A549 treated with RU486 at 1 μM for 4 hours (cell line): ENCODE measurements at places on chromosomes 3 and 15. TPM values are rescaled to one million over a fixed set of nuclear protein-coding genes. Genes with fewer than 3 reads are reported as not detected.

Gene COL6A6
- total RNA-seq, result not detected in 5 replicates

Gene FBXL22
- total RNA-seq, result 0.14 to 0.31 TPM (median 0.19 TPM) in 5 replicates

Gene KLHL6
- not detected in 5 replicates for total RNA-seq

Gene ONECUT1
- 0.11 to 0.31 TPM (median 0.18 TPM) in 5 replicates for total RNA-seq

Gene GUCA1C
- total RNA-seq, result not detected in 5 replicates

Gene ERICH6
- total RNA-seq, result 0.05 TPM in 1 of 5 replicates, not detected in the others

Gene CFAP20DC
- total RNA-seq, result 1.8 to 3.4 TPM (median 2.3 TPM) in 5 replicates

Gene ISG20
- 33.2 to 45.0 TPM (median 38.8 TPM) in 5 replicates for total RNA-seq

Gene CNTN4
- total RNA-seq, result not detected in 5 replicates

Gene RPS27L
- 395 to 420 TPM (median 407 TPM) in 5 replicates for total RNA-seq

Gene SPTBN5
- 0.08 to 0.32 TPM (median 0.22 TPM) in 5 replicates for total RNA-seq

Gene GOLGA6D
- total RNA-seq, result 0.07 to 0.12 TPM in 2 of 5 replicates, not detected in the others

Gene LYZL4
- not detected in 5 replicates for total RNA-seq

Gene GHRL
- not detected in 5 replicates for total RNA-seq

Gene RETNLB
- total RNA-seq, result not detected in 5 replicates

Gene CCR2
- total RNA-seq, result not detected in 5 replicates

Gene CHRFAM7A
- total RNA-seq, result 5.2 to 7.5 TPM (median 6.2 TPM) in 5 replicates

Gene C3orf85
- not detected in 5 replicates for total RNA-seq

Gene EPHB3
- total RNA-seq, result 0.23 to 0.51 TPM (median 0.35 TPM) in 5 replicates

Gene ATRIP
- total RNA-seq, result 7.2 to 9.3 TPM (median 8.8 TPM) in 5 replicates

Gene KIF7
- 3.1 to 5.7 TPM (median 3.9 TPM) in 5 replicates for total RNA-seq

Gene GNAT1
- not detected in 5 replicates for total RNA-seq

Gene GOLGA8R
- total RNA-seq, result 0.14 to 0.37 TPM (median 0.16 TPM) in 4 of 5 replicates, not detected in the other

Gene LEKR1
- 0.53 to 1.00 TPM (median 0.70 TPM) in 5 replicates for total RNA-seq

Gene DVL3
- 17.4 to 26.4 TPM (median 25.2 TPM) in 5 replicates for total RNA-seq

Gene C3orf70
- 0.02 TPM in 1 of 5 replicates, not detected in the others for total RNA-seq

Gene SLC9A9
- total RNA-seq, result 0.38 to 0.42 TPM in 2 of 5 replicates, not detected in the others

Gene DPPA2
- not detected in 5 replicates for total RNA-seq

Gene TRPM1
- total RNA-seq, result not detected in 5 replicates

Gene CYP1A1
- 1.3 to 2.6 TPM (median 1.9 TPM) in 5 replicates for total RNA-seq

Gene NAA50
- 104 to 182 TPM (median 178 TPM) in 5 replicates for total RNA-seq

Gene GLDN
- 0.09 TPM in 1 of 5 replicates, not detected in the others for total RNA-seq

Gene GRIP2
- 0.97 to 2.4 TPM (median 1.9 TPM) in 5 replicates for total RNA-seq

Gene ST3GAL6
- total RNA-seq, result 0.40 to 1.9 TPM (median 0.96 TPM) in 5 replicates

Gene TRIM71
- 0.02 to 0.04 TPM in 2 of 5 replicates, not detected in the others for total RNA-seq

Gene SEMA7A
- total RNA-seq, result 2.9 to 4.7 TPM (median 4.0 TPM) in 5 replicates

Gene EIF4E3
- total RNA-seq, result 1.6 to 3.8 TPM (median 3.7 TPM) in 5 replicates

Gene HMG20A
- total RNA-seq, result 24.6 to 37.7 TPM (median 28.1 TPM) in 5 replicates

Gene AADACL2
- total RNA-seq, result not detected in 5 replicates

Gene IGDCC3
- total RNA-seq, result 0.10 to 0.20 TPM (median 0.14 TPM) in 5 replicates

Gene IL17RD
- total RNA-seq, result 0.70 to 1.3 TPM (median 0.90 TPM) in 5 replicates

Gene ISY1
- 19.1 to 24.8 TPM (median 21.0 TPM) in 5 replicates for total RNA-seq

Gene ACAN
- total RNA-seq, result 0.14 to 0.21 TPM (median 0.20 TPM) in 5 replicates

Gene SLC12A1
- not detected in 5 replicates for total RNA-seq

Gene SACM1L
- total RNA-seq, result 11.9 to 17.4 TPM (median 15.8 TPM) in 5 replicates

Gene ESYT3
- total RNA-seq, result 0.57 to 0.88 TPM (median 0.76 TPM) in 5 replicates

Gene CLDN1
- total RNA-seq, result 15.7 to 34.1 TPM (median 28.5 TPM) in 5 replicates

Gene SAMD7
- total RNA-seq, result not detected in 5 replicates

Gene RTP1
- total RNA-seq, result not detected in 5 replicates

Gene TRIM59
- total RNA-seq, result 4.9 to 10.7 TPM (median 8.6 TPM) in 5 replicates
